Articular chondrocyte of knee joint (primary cell): ENCODE measurements at places on chromosomes 6 and 20. TPM values are rescaled to one million over a fixed set of nuclear protein-coding genes. Genes with fewer than 3 reads are reported as not detected.

The LINC00237 gene
- total RNA-seq, result not detected in 2 replicates

The MUCL3 gene
- not detected in 2 replicates for total RNA-seq

The PXDC1 gene
- total RNA-seq, result 55.4 and 59.5 TPM in 2 replicates

The PRSS35 gene
- 1.3 and 2.9 TPM in 2 replicates for total RNA-seq

The C6orf132 gene
- 3.2 and 3.8 TPM in 2 replicates for total RNA-seq

The EDN3 gene
- total RNA-seq, result not detected in 2 replicates

The TEAD3 gene
- total RNA-seq, result 5.3 and 7.2 TPM in 2 replicates

The BPIFB4 gene
- not detected in 2 replicates for total RNA-seq

The SLC22A16 gene
- total RNA-seq, result not detected in 2 replicates

The LY6G6D gene
- total RNA-seq, result not detected in 2 replicates

The PRDM1 gene
- total RNA-seq, result 1.7 and 2.2 TPM in 2 replicates

The CHD6 gene
- total RNA-seq, result 29.7 and 34.6 TPM in 2 replicates

The RGS17 gene
- 0.65 and 1.1 TPM in 2 replicates for total RNA-seq

The SHLD1 gene
- total RNA-seq, result 1.6 and 1.9 TPM in 2 replicates

The WFDC5 gene
- total RNA-seq, result not detected in 2 replicates

The CALHM4 gene
- not detected in 2 replicates for total RNA-seq

The SAMD10 gene
- total RNA-seq, result 0.43 and 0.65 TPM in 2 replicates

The MAP1LC3A gene
- total RNA-seq, result 22.7 and 30.8 TPM in 2 replicates

The SULF2 gene
- total RNA-seq, result 48.5 and 85.5 TPM in 2 replicates

The TSPYL4 gene
- 17.5 and 22.3 TPM in 2 replicates for total RNA-seq

The MLN gene
- total RNA-seq, result not detected in 2 replicates

The PERP gene
- total RNA-seq, result 28.5 and 34.5 TPM in 2 replicates

The SF3B5 gene
- total RNA-seq, result 82.9 and 84.2 TPM in 2 replicates

The RBPJL gene
- total RNA-seq, result not detected in 2 replicates

The SGK2 gene
- 0.52 and 1.4 TPM in 2 replicates for total RNA-seq

The PROKR2 gene
- not detected in 2 replicates for total RNA-seq

The MCCD1 gene
- not detected in 2 replicates for total RNA-seq

The DEFB127 gene
- total RNA-seq, result not detected in 2 replicates

The OVOL2 gene
- total RNA-seq, result not detected in 2 replicates

The MAN1A1 gene
- total RNA-seq, result 131 and 141 TPM in 2 replicates

The C6orf163 gene
- total RNA-seq, result 4.8 and 6.8 TPM in 2 replicates

The PCK1 gene
- total RNA-seq, result under 0.01 TPM in 1 of 2 replicates, not detected in the other

The LGSN gene
- total RNA-seq, result not detected in 2 replicates

The TRAM2 gene
- total RNA-seq, result 215 and 261 TPM in 2 replicates

The OR12D3 gene
- not detected in 2 replicates for total RNA-seq

The CST3 gene
- 111 and 120 TPM in 2 replicates for total RNA-seq

The XKR7 gene
- not detected in 2 replicates for total RNA-seq

The PRR18 gene
- 0.13 TPM in 1 of 2 replicates, not detected in the other for total RNA-seq

The SNX9 gene
- total RNA-seq, result 129 and 169 TPM in 2 replicates

The PSORS1C2 gene
- total RNA-seq, result not detected in 2 replicates

The OR2H2 gene
- not detected in 2 replicates for total RNA-seq

The PROCR gene
- total RNA-seq, result 44.2 and 60.6 TPM in 2 replicates

The GLYATL3 gene
- total RNA-seq, result not detected in 2 replicates
